Stimulated activated CD8-positive, alpha-beta memory T cell treated with anti-CD3 and anti-CD28 coated beads, Interleukin-4, amount 100 ng/mL, for 1 hour (primary cell): ENCODE measurements at places on chromosomes 11 and 22.

- no peak for DNase-seq
Measured at GRCh38 chr22:49664371-49664881, 163.2 kb downstream of the BRD1 start.

DNA sequence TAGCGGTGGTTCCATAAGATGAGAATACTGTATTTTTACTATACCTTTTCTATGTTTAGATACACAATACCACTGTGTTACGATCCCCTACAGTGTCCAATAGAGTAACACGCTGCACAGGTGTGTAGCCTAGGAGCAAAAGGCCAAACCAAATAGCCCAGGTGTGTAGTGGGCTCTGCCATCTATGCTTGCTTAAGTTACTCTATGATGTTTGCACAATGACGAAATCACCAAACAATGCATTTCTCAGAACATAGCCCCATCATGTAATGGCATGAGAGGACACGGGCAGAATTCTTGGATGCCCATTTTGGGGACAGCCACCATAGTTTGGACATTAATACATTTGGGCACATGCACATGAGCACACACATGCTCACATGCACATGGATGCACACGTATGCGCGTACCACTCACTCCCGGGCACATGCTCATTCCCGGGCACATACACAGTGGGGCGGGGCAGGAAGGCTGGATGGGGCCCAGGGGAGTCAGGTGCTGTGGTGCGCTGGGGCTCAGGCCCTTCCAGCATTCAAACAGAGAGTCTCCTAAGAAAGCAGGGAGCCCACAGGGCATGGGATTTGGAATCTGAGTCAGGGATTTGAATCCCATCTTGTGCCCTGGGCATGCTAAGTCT, 51.1 kb downstream of the RTN4R start:
- no peak for DNase-seq

GRCh38 chr11:118522571-118523072, 4.7 kb upstream of the TTC36 start:
- no peak for DNase-seq

DNA sequence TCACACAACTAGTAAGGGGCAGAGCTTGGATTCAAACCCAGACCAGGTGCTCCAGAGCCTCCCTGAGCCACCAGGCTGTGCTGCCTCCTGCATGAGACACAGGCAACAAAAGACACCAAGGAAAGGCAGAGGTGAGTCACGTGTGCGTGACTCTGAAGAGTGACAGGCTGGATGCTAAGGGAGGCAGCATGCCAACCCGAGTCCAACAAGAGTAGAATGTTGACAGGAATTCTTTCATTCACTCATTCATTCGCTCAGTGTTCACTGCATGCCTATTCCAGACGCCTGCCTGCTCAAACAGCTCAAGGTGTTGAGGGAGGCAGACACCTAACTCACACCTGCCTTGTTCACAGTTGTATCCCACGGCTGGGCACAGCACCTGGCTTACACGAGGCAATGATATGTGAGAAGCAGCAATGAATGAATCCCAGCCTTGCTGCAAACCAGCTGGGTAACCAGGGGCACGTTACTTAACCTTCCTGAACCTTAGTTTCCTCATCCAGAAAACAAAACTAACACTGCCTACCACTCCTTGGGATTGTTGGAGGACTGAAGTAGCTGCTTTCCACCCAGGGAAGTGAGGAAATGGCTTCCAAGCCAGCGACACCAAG, 73.8 kb upstream of the ARFGAP3 start:
- no peak for DNase-seq

DNA sequence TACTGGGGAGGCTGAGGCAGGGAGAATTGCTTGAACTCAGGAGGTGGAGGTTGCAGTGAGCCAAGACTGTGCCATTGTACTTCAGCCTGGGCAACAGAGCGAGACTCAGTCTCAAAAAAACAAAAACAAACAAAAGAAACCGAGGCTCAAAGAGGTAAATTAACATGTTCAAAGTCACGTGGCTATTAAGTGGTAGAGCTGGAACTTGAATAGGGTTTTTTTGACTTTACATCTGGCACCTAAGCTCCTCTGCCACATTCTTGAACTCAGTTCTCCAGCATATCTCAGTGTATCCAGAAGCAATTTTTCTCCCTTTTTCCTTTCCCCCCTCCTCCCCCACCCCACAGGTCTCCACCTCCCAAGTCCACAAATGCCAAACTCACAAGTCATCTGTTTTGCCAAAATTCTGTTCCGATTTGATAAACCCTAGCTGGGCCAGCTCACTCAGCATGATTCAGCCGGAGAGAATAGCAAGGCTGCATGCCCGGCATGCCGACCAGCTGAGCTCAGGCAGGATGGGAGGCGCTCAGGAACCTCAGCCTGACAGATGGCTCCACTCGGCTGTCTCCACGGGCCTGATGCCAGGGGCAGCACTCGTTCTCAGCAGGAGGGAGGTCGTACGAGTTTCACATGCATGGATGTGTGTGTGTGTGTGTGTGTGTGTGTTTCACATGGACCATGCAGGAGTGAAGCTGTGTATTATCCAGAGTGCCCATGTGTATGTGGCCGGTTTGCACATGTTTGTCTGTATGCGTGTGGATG, 63.2 kb upstream of the RRAS2 start:
- no peak for DNase-seq

- DNase-seq = no peak
Measured at GRCh38 chr11:65764434-65764833, 16.3 kb downstream of the AP5B1 start.

GRCh38 chr22:45893516-45893915, 83.4 kb downstream of the WNT7B start:
- DNase-seq = no peak

DNA sequence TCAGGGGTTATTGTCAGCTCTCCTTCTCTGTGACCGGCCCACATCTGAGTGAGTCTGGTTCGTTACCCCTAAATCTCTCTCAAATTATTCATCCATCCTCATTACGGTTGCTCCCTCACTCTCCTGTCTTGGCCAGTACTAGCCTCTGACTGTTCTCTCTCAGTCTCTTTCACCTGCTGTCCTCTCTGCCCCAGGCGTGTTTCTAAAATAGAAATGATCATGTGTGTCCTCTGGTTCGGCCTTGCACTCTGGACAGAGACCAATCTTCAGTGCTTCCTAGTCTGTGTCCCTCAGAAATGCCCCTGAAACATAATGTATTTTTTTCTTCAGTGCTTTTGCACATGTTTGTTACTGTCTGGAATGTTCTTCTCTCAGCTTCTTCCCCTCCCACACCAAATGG, 4.9 kb downstream of the PSMD13 start:
- DNase-seq = no peak

DNA sequence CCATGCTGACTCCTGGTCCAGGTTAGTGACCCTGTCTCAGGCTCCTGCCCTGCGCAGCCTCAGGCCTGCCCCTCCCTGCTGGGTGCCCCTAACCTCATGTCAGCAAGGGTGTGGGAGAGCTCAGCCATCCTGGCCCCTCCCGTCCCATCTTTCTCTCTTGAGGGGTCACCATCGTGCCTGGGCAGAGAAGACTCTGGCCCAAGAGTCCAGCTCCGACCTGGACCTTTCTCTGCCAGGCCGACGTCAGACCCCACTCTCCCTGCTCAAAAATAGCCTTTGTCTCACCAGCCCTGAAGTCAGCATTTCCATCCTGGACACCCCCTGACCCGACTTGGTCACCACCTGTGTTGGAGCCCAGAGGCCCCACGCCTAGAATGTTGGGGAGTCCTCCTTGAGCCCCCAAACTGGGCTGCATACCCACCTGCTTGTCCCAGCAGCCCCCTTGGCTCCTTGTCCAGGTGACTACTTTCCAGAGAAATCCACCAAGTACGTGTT, 4.9 kb downstream of the SCGB1C1 start:
- no peak for DNase-seq

- no peak for DNase-seq
Measured at GRCh38 chr11:47534704-47535251, 18.2 kb downstream of the CELF1 start.
